ENCODE measurements at places on chromosomes 12 and 14.

- no peak for DNase-seq
Measured at GRCh38 chr12:76201316-76201715, 116.8 kb upstream of the NAP1L1 start.

GRCh38 chr14:105413544-105413886 lies 6.1 kb upstream of the MTA1 start:
- DNase-seq = no peak

DNA sequence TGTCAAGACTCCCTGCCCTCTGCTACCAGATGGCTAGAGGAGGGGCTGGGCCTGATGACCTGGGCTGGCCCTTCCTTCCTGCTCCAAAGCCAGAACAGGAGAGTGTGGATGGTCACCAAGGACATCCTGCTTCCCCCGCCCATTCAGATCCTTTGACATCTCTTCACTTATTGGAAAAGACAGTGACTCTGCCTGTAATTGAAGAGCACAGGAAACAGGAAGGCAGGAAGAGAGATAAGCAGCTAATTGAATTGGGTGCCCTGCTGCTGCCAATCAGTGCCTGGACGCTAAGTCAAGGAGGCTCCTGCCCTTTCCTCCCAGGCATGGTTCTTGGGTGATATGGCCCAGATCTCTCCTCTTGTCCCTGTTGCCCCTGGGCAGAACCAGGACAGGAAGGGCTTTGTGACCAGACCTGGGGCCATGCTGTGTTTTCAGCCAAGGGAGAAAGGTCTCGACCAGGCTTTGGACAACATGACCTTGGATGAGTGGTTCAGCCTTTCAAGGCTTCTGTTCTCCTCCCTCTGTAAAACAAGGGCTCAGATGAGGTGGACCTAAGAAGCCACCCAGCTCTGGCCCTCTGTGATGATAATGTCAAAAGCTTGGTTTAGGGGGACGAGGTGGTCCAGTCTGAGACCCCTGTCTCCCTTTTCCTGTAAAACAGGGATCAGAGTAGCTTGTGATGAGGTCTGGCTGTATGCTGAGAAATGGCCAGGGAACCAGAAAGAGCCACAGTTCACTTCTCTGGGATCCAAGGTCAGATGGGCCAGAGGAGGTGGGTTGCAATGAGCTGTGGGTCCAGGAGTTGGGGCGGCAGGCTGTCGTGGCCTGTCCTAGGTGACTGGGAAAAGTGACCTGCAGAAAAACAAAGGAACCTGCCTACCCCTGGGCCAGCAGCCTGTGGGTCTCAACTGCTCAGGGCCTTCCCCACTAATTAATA lies 38.8 kb downstream of the FAM222A start:
- DNase-seq = no peak

- no peak for DNase-seq
Measured at GRCh38 chr12:13032164-13032563, 12.0 kb upstream of the FAM234B start.

GRCh38 chr14:68897559-68898155 lies 81.4 kb downstream of the ACTN1 start:
- peak; percentile 25 for DNase-seq

GRCh38 chr14:104926619-104927431 lies 2.1 kb downstream of the PLD4 start:
- DNase-seq = peak; percentile 57

DNA sequence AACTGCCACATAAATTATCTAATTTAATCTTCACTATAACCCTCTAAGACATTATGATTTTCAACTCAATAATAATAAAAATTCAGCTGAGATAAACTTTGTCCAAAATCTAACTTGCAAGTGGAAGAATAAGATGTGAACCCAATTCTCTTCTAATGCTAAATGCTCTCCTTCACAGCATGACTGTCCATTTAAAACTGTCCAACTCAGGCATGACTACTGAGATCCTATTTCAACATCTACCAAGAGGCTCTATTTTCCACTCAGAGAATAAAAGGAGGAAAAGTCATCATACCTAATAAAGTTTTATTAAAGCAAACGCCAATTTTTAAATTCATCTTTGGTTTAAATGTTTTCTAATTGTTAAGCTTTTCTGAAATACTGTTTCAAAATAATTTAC lies 183.6 kb downstream of the MED13L start:
- no peak for DNase-seq

DNA sequence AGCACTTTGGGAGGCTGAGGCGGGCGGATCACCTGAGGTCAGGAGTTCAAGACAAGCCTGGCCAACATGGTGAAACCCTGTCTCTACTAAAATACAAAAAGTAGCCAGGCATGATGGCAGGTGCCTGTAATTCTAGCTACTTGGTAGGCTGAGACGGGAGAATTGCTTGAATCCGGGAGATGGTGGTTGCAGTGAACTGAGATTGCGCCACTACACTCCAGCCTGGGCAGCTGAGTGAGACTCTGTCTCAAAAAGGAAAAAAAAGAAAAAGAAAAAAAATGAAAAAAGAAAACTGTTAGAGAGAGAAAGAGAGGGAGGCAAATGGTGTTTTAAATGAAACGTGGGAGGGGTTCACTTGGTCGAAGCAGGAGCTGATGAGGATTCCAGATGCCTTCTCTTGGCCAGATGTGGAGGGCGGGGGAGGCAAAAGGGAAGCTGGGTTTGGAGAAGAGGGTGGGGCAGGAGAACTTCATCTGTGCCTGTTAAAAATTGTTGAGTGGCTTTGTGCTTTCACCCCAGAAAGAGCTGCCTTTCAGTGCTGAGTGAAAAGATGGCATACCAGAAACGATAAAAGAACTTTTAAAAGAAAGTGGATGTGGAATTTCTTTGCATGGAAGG lies 1.1 kb downstream of the EMP1 start:
- peak; percentile 23 for DNase-seq

DNA sequence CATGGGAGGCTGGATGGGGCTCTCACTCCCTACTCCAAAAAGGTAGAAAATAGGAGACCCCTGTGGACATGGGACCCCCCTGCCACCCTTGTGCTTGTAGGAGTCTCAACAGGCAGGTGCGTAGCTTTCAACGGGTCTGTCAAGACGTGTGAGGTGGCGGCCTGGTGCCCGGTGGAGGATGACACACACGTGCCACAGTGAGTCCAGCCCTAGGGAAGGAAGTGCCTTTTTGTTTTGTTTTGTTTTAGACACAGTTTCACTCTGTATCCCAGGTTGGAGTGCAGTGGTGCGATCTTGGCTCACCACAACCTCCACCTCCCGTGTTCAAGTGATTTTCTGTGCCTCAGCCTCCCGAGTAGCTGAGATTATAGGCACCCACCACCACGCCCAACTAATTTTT lies 12.9 kb downstream of the P2RX4 start:
- no peak for DNase-seq

DNA sequence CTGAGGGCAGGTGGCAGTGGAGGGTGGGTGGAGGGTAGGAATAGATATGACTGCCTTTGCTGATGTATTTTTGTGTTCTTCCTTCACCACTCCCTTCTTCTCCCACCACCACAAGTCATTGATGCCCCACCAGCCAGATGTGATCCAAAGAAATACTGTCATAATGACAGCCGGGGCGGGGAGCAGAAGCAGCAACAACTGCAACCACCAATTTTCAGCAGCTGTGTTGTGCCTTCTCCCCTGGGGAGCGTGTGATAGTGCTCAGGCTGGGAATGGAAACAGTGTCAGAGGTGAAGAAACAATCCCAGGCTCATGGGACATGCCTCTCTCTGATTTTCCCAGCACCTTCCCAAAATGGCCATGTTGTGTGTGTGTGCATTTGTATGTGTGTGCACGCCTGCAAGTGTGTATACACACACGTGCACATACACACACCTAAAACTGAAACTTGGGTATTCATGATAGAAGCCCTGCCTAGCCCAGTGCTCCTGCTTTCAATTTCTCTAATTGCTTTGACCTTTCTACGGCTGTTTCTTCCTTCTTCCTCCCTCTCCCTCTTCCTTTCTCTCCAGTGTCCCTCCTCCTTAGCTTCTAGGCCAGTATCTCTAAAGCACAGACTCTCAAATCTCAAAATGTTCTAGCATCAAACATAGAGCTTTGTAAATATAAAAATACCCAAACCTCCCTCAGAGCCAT lies 299.2 kb upstream of the FKBP4 start:
- DNase-seq = no peak

Data from inflammatory macrophage treated with lipopolysaccharide for 1 hour (primary cell).